ENCODE measurements at places on chromosomes 16 and 17.

DNA sequence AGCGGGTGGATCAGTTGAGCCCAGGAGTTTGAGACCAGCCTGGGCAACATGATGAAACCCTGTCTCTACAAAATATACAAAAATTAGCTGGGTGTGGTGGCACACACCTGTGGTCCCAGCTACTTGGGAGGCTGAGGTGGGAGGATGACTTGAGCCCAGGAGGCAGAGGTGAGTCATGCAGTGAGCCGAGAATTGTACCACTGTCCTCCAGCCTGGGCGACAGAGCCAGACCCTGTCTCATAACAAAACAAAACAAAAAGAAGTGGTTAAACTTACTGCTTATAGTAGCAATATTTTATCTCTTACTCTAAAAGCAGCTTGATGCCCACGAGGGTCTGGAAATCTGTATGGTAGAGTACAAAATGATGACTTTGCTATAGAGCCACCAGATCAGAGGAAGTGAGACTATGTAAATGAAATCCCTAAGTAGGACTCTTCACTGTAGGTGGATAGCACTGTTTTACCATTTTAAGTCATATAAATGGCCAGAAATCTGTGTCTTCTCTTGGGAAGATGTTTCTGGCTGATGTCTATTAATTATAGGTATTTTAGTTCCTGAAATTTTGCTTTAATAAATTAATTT, 60.4 kb upstream of the MRC2 start:
- DNase-seq = no peak

GRCh38 chr17:12959441-12959840, 58.4 kb downstream of the ELAC2 start:
- DNase-seq = no peak

DNA sequence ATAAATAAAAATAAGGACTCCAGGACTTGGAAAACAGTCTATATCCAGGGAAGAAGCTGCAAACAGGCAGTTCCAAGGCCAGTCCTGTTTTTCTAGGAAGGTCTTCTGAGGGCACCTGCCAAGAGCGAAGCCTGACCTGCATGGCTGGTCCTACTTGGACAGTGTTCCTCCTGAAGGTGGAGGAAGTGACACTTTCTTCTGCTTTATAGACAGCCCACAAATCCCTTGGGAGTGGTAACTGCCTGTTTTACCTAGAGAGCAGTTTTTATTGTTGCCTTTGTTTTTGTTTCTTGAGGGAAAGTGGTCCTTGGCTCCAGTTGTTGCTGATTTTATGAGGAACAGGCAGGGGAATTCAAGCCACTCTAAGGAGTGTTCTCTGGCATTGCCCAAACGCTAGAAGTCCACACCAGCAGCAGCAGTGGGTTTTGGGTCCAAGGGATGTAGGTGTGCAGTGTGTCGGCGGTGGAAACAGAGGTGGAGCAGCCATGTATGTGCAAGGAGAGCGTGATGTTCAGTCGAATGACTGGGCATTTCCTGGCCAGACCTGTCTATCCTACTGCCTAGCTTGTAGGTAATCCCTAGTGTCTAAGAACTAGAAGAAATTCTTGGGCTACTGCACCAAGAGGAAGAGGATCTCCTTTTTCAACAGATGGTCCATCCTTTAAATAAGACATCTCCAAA, 35.3 kb downstream of the LDHD start:
- DNase-seq = no peak

- DNase-seq = no peak
Observed at GRCh38 chr17:58873926-58874325, 118.3 kb downstream of the PPM1E start.

- DNase-seq = no peak
Observed at GRCh38 chr16:23155445-23156049, 6.3 kb upstream of the USP31 start.

DNA sequence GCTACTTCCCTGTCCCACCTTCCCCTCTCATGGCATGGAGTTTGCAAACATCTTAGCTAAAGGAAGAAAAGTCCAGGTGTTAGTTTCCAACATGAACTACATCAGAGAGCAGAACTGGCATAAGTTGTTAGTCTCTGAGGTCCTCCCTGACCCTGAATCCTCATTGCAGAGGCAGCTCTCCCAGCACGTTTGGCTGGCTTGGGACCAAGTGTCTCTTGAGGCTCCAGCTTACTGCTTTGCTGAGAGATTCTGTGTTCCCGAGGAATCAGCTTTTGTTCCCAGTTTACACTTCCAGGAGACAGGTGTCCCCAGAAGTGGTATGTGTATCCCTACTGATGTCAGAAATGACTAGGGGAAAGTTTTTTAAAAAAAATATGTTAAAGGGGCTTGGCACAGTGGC, 14.7 kb downstream of the DNAH9 start:
- no peak for DNase-seq

DNA sequence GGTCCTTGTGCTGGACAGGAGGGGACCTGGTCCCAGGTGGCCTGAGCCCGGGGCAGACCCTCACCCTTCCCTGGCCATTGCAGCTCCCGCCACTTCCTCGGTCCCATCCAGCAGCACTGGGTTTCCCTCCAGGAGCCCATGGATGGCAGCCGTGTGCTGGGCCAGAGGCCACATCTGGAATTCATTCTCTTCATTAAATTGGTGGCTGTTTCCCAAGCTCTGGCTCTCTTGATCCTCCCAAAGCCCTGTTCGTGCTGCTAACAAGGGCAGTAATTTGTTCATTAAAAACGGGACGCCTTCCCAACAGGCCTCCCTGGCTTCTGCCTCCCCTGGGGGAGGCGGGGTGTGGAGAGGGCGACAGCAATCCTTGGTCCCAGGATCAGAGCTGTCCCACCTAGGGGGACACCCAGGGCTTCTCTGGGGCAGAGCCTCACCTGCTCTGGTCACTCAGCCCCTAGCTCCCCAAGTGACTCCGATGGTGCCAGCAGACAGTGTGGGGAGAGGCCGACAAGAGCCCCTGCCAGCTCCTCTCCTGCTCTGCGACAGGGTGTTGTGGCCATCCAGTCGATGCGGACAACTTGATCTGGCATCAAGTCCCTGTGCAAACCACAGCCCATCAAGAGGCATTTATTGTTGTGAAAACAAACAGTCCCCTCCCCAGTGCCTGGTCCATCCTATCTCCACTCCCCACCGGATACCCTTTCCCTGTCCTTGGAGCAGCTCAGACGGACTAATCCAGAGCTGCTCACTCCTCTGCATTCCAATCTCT, 44.0 kb downstream of the SDK2 start:
- no peak for DNase-seq

- DNase-seq = no peak
Observed at GRCh38 chr17:78248051-78248914, 16.9 kb downstream of the TMEM235 start.

- no peak for DNase-seq
Observed at GRCh38 chr17:71942626-71943025, 178.2 kb upstream of the SOX9 start.

- DNase-seq = no peak
Observed at GRCh38 chr17:57585341-57586195, 159.5 kb downstream of the CCDC182 start.

DNA sequence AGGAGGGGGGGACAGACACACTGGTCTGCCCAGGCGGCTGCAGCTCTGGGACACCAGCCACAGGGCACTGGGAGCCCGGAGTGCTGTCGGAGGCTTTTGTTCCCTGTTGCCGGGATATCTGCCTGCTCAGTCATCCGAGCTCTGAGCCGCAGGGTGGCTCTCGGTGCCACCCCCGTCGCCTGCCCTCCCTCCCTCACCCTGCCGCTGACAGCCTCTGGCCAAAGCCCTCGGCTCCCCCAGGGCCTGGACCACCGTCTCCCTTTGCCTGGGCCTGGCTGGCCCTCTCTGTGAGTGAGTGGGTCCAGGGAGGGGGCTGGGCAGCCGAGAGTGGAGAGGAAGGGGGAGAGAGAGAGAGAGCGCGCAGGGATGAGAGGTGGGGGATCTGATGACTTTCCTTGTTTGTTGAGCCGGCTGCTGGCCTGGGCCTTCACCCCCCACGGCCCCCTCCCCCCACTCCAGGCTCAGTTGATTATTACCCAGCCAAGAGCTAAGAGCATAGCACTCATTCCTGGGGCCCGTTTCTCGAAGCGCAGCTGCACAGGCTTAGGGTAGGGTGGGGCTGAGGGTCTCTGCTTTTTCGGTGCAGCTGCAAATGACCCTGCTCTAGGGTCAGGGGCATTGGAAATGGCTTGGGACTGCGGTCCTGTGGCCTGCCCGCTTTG, 2.7 kb downstream of the FOXJ1 start:
- peak; percentile 59 for DNase-seq

DNA sequence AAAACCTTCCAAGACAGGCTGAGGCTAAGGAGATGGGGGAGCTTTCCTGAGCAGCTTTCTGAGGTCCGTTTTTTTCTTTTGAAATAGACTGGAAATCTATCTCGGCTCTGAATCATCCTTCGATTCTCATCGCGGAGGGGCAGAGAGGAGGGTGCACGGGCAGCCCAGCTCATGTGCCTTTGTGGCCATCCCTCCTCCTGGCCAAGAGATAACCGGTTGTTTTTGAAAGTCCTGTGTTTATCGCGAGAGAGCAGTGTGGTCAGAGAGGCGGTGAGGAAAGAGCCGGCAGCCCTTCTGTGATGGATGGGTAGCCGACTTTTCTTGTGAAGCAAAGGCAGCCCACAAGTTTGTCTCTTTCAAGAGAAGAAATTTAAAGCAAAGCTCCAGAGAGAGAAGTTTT, 191.6 kb downstream of the CCDC182 start:
- DNase-seq = peak; percentile 53

GRCh38 chr16:17370223-17370707, 100.5 kb downstream of the XYLT1 start:
- no peak for DNase-seq

DNA sequence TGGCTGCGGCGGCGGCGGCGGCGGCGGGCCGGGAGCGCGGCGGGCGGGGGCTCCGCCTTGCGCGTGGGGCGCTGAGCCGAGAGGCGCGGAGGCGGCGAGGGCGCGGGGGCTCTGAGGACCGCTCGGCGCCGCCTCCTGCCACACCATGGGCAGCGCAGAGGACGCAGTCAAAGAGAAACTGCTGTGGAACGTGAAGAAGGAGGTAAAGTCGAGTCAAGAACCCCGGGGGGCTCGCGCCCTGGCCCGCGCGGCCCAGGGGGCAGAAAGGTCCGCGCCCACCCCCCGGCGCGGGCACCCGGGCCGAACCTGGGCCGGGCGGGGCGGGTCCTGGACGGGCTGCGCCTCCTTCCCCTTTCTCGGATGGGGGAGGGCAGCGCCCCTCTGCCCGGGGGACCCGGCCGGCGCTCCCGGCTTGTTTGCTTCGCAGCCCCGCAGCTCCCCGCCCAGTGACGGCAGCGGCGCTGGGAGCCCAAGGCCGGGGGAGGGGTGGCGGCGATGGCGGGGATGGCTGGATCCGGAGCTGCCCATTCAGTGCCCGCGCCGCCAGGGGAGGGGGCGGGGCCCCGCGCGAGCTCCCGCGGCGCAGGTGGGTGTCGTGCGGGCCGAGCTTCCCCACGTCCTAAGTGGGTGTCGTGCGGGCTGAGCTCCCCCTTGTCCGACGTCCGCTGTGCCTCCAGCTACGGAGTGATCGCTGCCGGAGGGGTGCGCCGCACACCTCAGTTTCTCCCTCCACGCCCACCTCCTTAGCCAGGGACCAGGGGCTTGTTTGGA, 428 bp downstream of the SGSM2 start:
- peak; percentile 91 for DNase-seq

DNA sequence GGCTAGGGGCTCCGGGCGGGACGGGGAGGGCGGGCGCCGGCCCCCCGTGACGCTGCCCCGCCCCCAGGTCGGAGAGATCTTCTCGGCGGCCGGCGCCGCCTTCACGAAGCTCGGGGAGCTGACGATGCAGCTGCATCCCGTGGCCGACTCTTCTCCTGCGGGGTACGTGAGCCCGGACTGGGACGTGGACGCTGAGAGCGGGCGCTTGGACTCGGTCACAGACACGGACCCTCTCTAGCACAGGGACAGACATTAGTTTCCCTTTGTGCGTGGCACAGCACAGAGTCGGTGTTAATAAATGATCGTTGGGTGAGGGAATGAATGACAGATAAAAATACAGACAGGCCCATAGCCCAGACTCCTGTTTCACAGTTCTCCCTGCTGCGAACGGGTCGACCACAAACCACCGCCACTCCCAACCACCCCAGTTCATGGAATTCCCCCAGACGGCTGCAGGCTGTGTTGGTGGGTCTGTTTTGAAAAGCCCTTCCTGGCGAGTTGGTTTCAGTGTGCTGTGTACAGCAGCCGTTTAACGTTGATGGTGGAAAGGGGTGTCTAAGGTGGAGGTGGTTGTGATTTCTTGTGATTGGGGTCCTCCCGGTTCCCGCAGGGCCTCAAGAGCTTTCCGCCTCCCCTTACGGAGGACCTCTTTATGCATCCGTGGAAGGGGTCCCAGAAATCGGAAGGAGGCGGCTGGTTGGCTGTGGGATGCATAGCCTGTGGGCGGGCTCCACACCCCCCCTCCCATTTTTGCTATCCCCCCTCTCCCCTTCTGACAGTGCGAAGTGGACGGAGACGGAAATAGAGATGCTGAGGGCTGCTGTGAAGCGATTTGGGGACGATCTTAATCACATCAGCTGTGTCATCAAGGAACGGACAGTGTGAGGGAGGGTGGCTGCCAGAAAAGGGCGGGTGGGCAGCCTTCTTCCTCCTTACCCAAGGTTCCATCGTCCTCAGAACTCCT, 2.9 kb downstream of the RNASEK start:
- DNase-seq = no peak

DNA sequence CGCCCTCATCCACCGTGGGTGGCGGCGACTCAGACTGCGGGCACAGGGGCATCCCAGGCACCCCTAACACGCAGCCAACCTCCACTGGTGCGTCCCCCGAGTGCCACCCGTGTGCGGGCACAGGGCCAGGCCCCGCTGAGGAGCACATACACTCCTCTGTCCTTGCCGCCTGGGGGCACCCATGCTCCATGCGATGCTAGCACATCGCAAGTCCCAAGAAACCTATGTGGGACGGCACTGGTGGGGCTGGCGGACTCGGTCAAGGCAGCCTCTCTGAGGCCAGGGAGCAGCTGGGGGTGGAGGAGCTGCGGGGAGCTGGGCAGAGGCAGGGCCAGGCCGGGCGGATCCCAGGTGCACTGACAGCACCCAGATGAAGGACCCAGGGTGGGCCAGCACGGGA, 4.0 kb downstream of the ZNF598 start:
- no peak for DNase-seq

DNA sequence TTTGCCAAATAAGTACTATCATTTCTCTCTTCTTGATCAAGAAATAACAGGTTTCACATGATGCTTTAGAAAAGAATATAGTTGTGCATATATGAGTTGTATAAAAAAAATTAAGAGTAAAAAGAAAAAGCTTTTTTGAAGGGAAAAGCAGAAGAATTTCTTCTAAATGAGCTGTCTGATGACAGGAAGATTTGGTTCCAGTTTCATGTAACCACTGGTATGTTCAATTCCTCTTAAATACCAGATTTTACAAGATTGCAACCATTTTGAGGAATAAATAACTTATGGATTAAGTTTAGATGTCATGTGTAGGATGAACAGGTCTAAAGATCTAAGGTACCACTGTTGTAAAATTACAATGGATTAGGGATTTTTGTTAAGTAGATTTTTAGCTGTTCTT, 45.0 kb downstream of the VMP1 start:
- no peak for DNase-seq

DNA sequence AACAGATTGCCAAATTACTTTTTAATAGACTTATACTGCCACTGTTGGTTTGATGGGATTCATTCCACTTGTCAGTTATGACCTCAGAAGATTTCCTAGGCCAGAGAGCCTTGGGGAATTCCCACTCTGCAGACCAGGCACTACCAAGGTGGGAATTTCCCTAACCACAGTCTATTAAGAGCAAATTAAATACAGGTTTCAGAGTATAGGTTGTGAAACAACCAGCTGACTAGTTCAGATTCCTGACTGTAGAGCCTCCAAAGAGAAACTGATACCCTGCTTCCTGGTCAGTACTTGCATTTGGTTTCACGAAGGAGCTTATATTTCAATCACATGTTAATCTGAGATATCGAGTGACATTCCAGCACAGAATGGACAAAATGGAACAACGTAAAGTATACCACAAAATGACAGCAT, 186.5 kb downstream of the STX8 start:
- DNase-seq = peak; percentile 34

GRCh38 chr17:33389504-33390135, 96.5 kb upstream of the ASIC2 start:
- DNase-seq = no peak
